ENCODE measurements at places on chromosomes 6 and 20. TPM values are rescaled to one million over a fixed set of nuclear protein-coding genes. Genes with fewer than 3 reads are reported as not detected.

Gene ULBP3
- total RNA-seq = 1.1 TPM

Gene SSTR4
- not detected for total RNA-seq

DNA sequence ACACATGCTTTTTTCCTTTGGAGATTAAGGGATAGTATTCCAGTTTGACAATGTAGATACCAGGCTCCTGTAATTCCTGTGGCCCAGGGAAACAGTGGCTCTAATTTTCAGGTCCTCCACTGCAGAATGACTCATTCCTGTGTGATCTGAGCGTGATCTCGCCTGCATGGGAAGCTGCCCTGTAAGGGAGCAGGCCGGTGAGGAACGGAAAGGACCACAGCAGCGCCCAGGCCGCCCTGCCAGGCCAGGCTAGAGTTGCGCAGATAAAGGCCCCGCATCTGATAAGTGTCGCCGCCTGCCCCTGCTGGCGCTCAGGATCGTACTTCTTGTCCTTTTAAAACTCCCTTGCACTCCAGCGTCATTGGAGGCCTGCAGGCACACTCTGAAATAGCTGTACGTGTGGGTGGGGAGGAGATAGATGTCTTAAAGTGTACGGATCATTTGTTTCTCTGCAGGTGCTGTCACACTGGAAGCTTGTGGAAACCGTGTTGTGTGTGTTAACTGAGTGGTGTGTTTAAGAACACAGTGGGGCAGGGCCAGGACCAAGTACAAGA lies 60.7 kb downstream of the SYNJ2 start:
- peak; percentile 1 for DNase-seq

DNA sequence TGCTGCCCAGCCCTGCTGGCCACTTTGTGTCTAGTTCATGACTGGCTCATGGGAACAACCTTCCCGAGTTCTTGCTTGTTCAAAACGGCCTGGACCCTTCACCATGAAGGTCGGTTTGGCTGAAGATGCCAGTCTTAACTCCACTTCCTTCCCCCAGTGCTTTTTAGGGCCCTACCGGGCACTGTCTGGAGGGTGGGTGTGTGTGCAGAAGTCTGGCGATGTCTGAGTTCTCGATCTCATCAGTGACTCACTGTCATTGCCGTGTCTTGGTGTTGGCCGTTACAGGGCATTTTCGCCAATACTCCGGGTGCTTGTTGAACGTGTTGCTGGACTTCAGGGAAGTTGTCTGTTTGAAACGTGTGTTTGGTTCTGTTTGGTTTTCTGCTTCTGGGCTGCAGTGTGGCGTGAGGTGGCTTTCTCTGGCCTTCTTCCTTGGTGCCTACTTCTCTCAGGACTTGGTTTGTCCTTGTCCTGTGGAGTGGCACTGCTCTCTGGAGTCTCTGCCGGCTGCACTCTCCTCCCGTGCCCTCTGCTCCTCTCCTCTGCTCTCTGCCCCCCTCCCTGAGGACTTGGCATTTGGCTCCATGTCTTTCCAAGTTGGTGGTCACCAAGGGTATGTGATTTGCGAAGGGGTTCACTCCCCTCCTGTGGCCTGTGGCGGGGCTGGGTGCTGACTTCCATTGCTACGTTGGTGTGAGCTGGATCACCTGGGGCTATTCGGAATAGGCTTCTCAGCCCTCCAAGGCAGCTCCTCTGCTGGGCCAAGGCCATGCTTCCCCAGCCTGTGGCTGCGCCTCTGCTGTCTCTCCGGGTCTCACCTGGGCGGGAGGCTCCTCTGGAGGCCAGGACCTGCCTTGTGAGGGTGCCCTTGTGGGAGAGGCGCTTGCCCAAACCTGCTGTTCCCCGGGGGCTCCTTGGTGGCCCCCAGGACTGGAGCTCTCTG lies 38.2 kb downstream of the PYGB start:
- DNase-seq = no peak

DNA sequence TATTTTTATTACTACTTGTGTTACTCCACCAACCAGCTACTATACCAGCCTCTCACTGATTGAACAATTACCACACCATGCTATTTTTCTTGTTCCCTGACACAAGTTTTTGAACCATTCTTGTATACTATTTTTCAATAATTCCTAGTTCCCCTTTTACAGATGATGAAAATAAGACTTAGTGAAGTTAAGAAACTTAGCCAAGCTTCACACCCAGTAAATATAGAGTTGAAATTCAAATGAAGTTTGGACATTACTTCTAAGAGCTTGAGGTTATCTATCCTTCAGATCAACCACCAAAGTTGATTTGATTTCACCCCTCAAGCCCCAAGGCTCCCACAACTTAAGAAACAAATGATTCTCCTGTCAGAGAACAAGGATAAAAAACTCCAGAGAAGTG lies 13.1 kb upstream of the BCAS1 start:
- DNase-seq = no peak

GRCh38 chr20:10402938-10403608 lies 30.9 kb downstream of the MKKS start:
- no peak for DNase-seq
